Forelimb muscle (tissue), 1 donor: ENCODE measurements at places on chromosomes 5 and 9. TPM values are rescaled to one million over a fixed set of nuclear protein-coding genes. Genes with fewer than 3 reads are reported as not detected.

FAM240B gene
- 0.14 TPM for polyA plus RNA-seq

MEIKIN gene
- not detected for polyA plus RNA-seq

WDR31 gene
- polyA plus RNA-seq: 1.7 TPM

PCDHA1 gene
- polyA plus RNA-seq: 0.10 TPM

DNA sequence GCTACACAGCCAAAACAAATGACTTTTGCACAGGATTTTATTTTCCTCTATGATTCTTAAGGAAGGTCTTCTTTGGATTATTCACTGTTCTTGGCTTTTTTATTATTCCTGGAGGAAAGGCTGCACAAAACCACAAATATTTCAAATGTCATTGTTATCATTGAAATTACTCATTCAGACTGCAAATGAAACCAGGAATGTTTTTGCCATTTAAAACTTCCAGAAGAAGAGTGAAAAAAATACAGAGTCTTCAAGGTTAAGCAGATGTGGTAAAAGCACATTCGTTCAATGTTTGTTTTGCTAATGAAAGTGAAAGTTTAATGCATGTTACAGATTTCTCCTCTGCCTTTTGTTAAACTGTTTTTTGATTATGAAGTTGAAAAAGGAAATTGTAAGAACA lies 238.2 kb downstream of the TLE4 start:
- DNase-seq: no peak

DNA sequence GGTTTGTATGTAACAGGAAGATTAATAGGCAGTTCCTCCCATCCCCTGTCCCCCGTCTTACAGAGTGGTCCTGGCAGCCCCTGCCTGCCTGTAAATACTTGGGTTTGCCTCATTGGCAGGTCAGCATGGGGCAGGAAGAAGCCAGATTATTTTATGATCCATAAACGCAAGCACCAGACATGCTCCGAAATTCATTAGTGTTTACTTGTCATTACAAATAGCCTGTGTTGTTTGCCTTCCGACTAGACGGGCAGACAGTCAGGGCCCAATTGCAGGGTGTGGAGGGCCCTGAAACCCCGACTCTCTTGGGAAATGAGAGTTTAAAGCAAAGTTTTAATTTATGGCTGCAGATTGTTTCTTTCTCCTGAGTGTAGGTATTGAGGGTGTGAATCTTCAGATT lies 97.2 kb downstream of the RALGPS1 start:
- no peak for DNase-seq

- no peak for DNase-seq
Observed at GRCh38 chr9:4558371-4558998, 68.2 kb downstream of the SLC1A1 start.

- no peak for DNase-seq
Observed at GRCh38 chr5:102794047-102794446, 38.9 kb downstream of the PAM start.

- DNase-seq: no peak
Observed at GRCh38 chr9:80143899-80144298, 572.1 kb downstream of the TLE4 start.

- no peak for DNase-seq
Observed at GRCh38 chr5:4065472-4066320, 470.1 kb downstream of the IRX1 start.

GRCh38 chr9:130962418-130963316 lies 23.6 kb upstream of the FIBCD1 start:
- DNase-seq: no peak

- DNase-seq: no peak
Observed at GRCh38 chr5:56278335-56278753, 45.2 kb upstream of the ANKRD55 start.

DNA sequence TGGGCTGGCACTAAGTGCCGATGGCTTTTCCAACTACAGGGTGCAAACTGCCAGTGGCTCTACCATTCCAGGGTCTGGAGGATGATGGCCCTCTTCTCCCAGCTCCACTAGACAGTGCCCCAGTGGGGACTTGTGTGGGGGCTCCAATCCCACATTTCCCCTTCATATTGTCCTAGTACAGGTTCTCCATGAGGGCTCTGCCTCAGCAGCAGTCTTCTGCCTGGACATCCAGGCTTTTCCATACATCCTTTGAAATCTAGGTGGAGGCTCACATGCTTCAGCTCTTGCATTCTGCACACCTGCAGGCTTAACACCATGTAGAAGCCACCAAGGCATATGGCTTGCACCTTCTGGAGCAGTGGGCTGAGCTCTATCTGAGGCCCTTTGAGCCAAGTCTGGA lies 70.3 kb downstream of the TSSK1B start:
- no peak for DNase-seq

DNA sequence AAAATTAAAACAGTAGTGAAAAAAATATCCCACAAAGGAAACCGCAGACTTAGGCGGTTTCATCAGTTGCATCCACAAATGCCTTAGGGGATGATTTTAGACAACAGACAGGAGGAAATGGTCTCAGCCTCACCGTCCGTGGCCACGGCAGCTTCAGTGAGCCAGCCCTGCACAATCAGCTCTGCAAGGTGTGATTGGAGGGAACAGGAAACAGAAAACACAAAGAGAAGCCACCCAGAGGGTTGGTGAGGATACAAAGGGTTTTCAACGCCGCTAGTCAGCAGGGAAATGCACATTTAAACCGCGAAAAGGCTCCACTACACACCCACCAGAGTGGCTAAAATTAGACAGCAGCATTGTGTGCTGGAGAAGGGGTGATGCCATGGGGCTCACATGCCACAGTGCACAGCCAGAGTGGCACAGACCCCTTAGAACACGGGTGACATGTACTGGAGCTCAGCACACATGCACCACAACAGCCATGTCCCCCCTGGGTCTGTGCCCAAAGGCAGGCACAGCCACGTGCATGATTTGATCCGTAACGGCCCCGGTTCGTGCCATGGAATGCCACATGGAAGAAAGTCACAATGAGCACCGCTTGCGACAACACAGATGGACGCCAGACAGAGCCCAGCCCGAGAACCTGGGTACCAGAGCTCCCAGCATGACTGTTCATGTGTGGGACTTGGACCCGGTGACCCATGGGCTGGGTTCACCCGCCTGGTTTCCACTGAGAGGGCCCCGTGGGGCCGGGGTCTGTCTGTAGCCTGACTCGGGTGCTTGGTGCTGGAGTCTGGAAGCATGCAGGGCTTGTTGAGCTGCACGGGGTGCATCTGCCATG lies 18.3 kb upstream of the TERT start:
- no peak for DNase-seq

- DNase-seq: no peak
Observed at GRCh38 chr5:78541086-78541654, 107.4 kb downstream of the LHFPL2 start.

DNA sequence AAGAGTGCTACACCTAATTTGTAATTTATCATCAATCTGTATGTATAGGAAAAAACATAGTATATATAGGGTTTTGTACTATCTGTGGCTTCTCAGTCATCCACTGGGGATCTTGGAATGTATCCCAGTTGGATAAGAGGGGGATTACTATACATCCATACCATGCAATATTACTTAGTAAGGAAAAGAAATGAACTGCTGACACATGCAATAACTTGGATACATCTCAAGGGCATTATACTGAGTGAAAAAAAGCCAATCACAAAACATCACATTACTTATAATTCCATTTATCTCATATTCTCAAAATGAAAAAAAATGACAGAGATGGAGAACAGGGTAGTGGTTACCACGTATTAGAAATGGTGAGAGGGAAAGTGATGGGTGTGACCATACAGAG lies 108.3 kb upstream of the RGS7BP start:
- DNase-seq: no peak
